ENCODE measurements at places on chromosomes 4 and X. TPM values are rescaled to one million over a fixed set of nuclear protein-coding genes. Genes with fewer than 3 reads are reported as not detected.

The ARMCX4 gene
- total RNA-seq = 13.8 TPM

- DNase-seq = peak; percentile 40
- H3K27ac ChIP-seq = peak overlapping the region; percentile 88
- no peaks in the 10 kb centered on the region for H3K27me3 ChIP-seq
- H3K36me3 ChIP-seq = no peaks in the 10 kb centered on the region
Observed at GRCh38 chr4:151324752-151325110, 674 bp downstream of the SH3D19 start.

The CT45A9 gene
- total RNA-seq = not detected

DNA sequence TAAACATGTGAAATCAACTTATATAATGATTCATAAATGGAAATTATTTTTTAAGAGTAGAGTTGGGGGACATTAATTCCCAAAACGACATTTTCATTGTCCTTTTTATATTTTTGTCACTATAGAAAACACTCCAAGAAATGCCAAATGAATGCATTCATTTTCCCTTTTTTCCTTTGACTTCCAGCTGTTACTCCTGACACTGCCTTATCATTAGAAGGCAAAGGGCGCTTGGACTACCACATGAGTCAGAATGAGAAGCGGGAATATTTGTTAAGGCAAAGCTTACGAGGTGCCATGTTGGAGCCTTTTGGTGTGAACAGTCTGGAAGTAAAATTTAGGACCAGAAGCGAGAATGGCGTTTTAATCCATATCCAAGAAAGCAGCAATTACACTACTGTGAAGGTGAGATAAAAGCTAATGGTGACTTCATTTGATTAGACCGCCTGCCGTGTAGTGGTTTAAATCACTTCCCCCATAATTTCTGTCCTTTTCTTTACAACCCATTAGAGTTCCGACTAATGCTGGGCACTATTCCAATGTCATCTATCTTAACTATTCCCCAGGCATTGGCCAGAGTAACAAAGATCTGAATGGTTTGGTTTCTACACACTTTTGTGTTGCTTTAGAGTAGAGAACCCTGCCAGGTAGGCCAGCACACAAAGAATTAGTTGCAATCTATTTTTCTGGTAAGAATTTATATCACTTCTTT lies 166.7 kb downstream of the FAT4 start:
- no peak overlapping the region for H3K27ac ChIP-seq
- no peak for DNase-seq
- H3K27me3 ChIP-seq = no peaks in the 10 kb centered on the region

DNA sequence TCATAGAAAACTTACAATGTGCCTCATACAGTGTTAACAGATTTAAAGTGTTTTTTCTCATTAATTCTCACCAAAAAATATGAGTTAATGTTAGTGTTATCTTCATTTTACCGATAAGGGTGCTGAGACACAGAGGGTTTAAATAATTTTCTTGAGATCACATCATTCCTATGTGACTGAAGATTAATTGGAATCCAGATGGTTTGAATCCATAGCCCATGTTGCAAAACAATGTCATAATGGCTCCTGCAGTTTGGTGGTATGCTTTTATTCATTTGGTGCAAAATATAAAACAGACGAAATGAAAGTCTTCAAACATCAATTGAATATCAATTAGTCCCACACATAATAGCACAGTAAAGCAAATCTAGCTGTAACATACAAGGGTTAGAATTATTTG lies 512.2 kb downstream of the FSTL5 start:
- H3K27ac ChIP-seq = no peak overlapping the region
- DNase-seq = no peak
- no peaks in the 10 kb centered on the region for H3K27me3 ChIP-seq
- H3K4me3 ChIP-seq = no peak overlapping the region

The TRMT10A gene
- 8.0 TPM for total RNA-seq

DNA sequence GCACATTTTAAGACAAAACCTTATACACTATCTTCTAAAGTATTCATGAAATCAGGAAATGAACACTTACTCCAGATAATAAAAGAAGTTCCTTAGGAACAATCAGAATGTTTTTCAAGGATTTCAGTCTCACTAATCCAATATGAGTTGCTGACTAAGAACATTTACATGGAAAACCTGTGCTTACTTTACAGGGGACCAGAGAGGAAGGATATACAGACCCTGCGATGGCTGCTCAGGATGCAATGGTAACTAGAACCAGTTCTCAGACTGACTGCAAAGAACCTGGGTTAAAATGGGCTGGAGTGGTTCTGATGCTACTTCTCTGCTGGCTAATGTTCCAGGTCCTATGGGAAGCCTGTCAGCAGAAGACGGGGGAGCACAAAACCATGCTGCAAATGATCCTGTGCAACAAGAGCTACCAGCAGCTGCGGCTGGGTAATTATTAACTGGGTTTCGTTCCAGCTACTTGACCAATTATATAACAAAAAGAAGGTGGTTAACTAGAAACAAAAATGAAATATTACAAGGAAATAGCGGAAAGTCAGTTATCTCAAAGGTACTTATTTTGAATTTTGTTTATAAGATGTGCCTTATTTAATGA lies 85.3 kb downstream of the ANXA10 start:
- no peaks in the 10 kb centered on the region for H3K36me3 ChIP-seq
- H3K4me1 ChIP-seq = no peaks in the 10 kb centered on the region
- no peak overlapping the region for H3K27ac ChIP-seq
- H3K4me3 ChIP-seq = no peak overlapping the region
- DNase-seq = no peak

GRCh38 chr4:143402776-143403552 lies 66.3 kb downstream of the GAB1 start:
- H3K4me1 ChIP-seq = no peaks in the 10 kb centered on the region
- no peaks in the 10 kb centered on the region for H3K36me3 ChIP-seq
- H3K27me3 ChIP-seq = no peaks in the 10 kb centered on the region
- no peak for DNase-seq
- H3K27ac ChIP-seq = no peak overlapping the region

GRCh38 chr4:138891631-138892031 lies 124.0 kb upstream of the NOCT start:
- H3K4me3 ChIP-seq = no peak overlapping the region
- DNase-seq = no peak
- H3K36me3 ChIP-seq = no peaks in the 10 kb centered on the region
- no peaks in the 10 kb centered on the region for H3K27me3 ChIP-seq

- H3K4me3 ChIP-seq = no peak overlapping the region
- no peak overlapping the region for H3K27ac ChIP-seq
- H3K36me3 ChIP-seq = no peaks in the 10 kb centered on the region
- H3K27me3 ChIP-seq = no peaks in the 10 kb centered on the region
Observed at GRCh38 chr4:6625256-6625655, 15.2 kb upstream of the MRFAP1 start.

DNA sequence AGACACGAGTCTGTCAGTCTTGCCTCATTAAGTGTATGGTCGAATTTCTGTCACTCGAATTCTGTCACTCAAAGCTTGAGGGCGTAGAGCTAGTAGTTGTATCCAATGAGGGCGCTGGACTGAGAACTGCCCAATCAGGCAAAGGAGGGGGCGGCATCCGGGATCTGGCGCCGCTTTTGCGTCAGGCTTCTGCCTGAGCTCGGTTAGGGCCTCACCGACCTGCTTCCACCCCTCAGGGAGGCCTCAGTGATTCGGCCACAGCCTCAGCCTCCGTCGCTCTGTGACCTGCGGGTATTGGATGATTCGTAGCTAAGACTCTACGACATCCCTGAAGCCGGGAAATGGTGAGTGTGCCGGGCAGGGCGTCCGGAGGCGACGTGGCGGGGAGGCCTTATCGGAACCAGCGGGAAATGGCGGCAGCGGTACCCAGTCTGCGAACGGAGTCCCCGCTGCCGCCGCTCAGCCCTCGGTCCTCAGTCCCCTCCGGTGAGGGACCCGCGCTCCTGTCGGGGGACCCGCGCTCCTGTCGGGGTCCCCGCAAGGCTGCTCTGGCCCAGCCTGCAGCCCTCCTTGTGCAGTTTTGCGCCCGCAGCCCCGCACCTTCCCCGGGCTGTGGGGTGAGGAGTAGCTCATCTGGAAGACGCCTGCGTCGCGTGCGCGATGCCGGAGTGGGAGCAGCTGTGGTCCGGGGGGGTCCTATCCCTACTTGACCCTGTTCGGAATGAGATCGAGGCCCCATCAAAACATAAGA lies 88.3 kb downstream of the ZNF718 start:
- H3K4me1 ChIP-seq = no peaks in the 10 kb centered on the region
- H3K36me3 ChIP-seq = no peaks in the 10 kb centered on the region
- H3K27me3 ChIP-seq = no peaks in the 10 kb centered on the region
- H3K27ac ChIP-seq = peak overlapping the region; percentile 65

The SMARCA1 gene
- total RNA-seq = 41.9 TPM

The SPANXA2 gene
- total RNA-seq = 3.2 TPM

GRCh38 chrX:16930392-16930791 lies 16.1 kb upstream of the REPS2 start:
- no peaks in the 10 kb centered on the region for H3K27me3 ChIP-seq
- H3K4me1 ChIP-seq = no peaks in the 10 kb centered on the region
- DNase-seq = no peak

The DACH2 gene
- 0.23 TPM for total RNA-seq

Data from prostate gland (tissue), 2 donors.